Lung (tissue), 17 donors: ENCODE measurements at places on chromosomes 16 and 17. TPM values are rescaled to one million over a fixed set of nuclear protein-coding genes. Genes with fewer than 3 reads are reported as not detected.

DNA sequence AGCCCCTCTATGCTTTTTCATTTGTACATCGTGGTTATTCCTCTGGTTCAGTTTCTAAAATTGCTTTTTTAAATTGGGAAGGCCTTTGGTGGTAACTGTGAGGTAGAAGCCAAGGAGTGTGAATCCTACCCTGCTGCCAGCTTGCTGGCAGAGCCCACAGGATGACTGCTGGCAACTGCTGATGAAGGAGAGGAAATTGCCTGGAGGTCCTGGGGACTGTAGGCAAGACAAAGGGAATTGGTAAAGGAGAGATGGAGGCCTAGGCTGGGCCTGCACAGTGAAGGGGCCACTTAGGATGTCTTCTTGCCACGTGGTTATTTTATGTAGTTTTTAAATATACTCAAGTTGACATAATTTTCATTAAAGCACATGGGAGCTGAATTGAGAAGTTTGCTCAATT lies 15.8 kb downstream of the C17orf58 start:
- no peak for DNase-seq
- no peaks in the 10 kb centered on the region for H3K27me3 ChIP-seq
- peaks cover 1% of the 10 kb centered on the region for H3K36me3 ChIP-seq
- no peaks in the 10 kb centered on the region for H3K4me1 ChIP-seq
- no peak overlapping the region for H3K4me3 ChIP-seq

DNA sequence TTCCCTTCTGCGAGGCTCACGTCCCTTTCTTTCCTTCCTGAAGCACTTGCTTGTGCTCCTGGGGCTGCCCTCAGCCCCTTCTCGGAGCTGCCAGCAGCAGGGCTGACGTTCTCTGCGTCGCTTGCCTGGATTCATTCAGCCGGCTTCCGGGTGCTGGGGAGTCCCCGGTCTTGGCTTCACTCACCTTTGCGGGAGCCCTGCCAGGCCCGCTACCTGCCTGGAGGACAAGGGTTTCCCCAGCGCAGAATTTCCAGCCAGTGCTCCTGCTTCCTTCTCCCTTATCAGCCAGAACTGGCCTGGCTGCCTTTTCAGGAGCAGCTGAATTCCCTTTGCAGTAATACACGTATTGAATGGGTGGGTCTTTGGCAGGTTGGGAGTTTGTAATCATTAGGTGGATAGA lies 22.1 kb upstream of the IL17C start:
- H3K27me3 ChIP-seq = no peaks in the 10 kb centered on the region
- no peaks in the 10 kb centered on the region for H3K4me1 ChIP-seq
- DNase-seq = peak; percentile 68

DNA sequence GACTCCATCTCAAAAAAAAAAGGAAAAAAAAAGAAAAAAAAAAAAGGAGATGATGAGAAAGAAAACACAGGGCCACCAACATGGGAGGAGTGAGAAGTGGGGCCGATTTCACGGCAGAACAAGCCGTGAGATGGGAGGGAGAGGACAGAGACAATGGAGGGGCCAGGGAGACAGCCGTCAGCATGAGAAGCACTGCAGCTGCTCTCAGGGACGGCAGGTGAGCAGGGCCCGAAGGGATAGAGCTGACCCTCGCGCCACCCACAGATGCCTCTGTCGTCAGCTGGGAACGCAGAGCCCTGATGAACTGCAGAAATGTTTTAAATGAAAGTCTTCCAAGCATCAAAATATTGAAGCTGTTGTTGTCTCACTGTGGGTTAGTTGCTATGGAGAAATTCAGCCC lies 20.3 kb downstream of the PITPNM3 start:
- H3K27me3 ChIP-seq = no peaks in the 10 kb centered on the region
- no peak overlapping the region for H3K27ac ChIP-seq
- H3K36me3 ChIP-seq = no peaks in the 10 kb centered on the region

GRCh38 chr16:68844211-68844564 lies 857 bp downstream of the TANGO6 start:
- DNase-seq = no peak
- no peaks in the 10 kb centered on the region for H3K27me3 ChIP-seq
- no peaks in the 10 kb centered on the region for H3K4me1 ChIP-seq
- peak overlapping the region; percentile 91 for H3K27ac ChIP-seq
- no peaks in the 10 kb centered on the region for H3K36me3 ChIP-seq
- peak overlapping the region; percentile 92 for H3K4me3 ChIP-seq

DNA sequence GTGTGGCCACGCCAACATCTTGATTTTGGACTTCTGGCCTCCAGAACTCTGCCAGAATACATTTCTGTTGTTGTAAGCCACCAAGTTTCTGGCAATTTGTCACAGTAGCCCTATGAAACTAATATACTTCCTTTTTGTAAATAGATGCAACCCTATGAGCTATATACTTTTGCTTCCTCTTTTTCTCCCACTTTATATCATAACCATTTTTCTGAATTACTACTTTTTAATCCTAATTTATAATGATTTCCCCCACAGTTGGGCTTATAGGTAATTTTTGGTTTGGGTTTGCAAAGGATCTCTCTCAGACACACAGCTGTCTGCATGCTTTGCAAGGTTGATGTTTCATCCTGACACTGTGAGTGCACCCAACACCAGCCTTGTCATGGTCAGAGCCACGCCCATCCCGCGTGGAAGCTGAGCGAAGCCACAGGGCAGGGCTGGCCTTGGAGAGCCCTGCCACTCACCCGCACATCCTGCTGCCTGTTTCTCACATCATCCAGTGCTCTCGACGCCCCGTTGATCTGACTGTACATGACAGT lies 5.8 kb downstream of the TRIM25 start:
- peaks cover 13% of the 10 kb centered on the region for H3K36me3 ChIP-seq
- H3K27ac ChIP-seq = peak overlapping the region; percentile 27
- peaks cover 4% of the 10 kb centered on the region for H3K4me1 ChIP-seq
- no peak for DNase-seq
- no peaks in the 10 kb centered on the region for H3K27me3 ChIP-seq

- H3K4me1 ChIP-seq = peaks cover 10% of the 10 kb centered on the region
- H3K27me3 ChIP-seq = no peaks in the 10 kb centered on the region
- no peaks in the 10 kb centered on the region for H3K36me3 ChIP-seq
- no peak for DNase-seq
- no peak overlapping the region for H3K27ac ChIP-seq
- H3K4me3 ChIP-seq = no peak overlapping the region
Observed at GRCh38 chr16:56242740-56243139, 51.5 kb downstream of the GNAO1 start.

ORAI3 gene
- total RNA-seq = 23.9 TPM

TEDC2 gene
- total RNA-seq = 1.1 TPM

NTN1 gene
- 10.9 TPM for total RNA-seq

SPATA22 gene
- not detected for total RNA-seq
